ENCODE measurements at places on chromosomes 1 and 21.
A peak's percentile ranks its signal among the peaks of the same experiment; 100 is the strongest.

- ATAC-seq, result no peak
Measured at GRCh38 chr1:56355918-56356317, 223.4 kb downstream of the PLPP3 start.

- ATAC-seq, result no peak
Measured at GRCh38 chr21:26168371-26168770, 2.2 kb downstream of the APP start.

DNA sequence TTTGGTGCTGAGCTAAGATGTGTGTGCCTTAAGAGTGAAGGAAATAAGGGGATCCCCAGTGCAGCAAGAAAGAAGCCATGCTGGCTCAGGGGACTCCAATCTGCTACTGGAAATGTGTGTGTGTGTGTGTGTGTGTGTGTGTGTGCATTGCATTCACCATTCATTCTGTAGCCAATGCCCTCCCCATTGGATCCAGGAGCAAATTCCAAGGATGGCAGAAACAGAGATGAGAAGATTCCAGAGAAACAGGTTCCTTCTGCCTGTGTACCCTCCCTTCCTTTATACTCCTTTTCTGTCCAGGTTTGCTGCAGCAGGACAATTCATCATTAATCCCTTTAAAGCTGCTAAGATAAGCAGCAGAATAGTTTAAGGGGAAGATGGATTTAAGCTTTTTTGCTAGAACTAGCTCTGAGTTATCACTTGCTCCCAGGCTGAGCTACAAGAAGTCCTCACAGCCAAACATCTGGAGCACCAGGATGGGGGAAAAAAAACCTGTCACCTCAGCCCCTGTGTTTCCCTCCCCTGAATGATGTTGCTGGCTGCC lies 3.2 kb downstream of the SLC6A17 start:
- ATAC-seq, result no peak

- ATAC-seq, result no peak
Measured at GRCh38 chr1:178536329-178536728, 23.4 kb downstream of the TEX35 start.

- no peak for ATAC-seq
Measured at GRCh38 chr1:225697428-225697827, 44.5 kb upstream of the ENAH start.

DNA sequence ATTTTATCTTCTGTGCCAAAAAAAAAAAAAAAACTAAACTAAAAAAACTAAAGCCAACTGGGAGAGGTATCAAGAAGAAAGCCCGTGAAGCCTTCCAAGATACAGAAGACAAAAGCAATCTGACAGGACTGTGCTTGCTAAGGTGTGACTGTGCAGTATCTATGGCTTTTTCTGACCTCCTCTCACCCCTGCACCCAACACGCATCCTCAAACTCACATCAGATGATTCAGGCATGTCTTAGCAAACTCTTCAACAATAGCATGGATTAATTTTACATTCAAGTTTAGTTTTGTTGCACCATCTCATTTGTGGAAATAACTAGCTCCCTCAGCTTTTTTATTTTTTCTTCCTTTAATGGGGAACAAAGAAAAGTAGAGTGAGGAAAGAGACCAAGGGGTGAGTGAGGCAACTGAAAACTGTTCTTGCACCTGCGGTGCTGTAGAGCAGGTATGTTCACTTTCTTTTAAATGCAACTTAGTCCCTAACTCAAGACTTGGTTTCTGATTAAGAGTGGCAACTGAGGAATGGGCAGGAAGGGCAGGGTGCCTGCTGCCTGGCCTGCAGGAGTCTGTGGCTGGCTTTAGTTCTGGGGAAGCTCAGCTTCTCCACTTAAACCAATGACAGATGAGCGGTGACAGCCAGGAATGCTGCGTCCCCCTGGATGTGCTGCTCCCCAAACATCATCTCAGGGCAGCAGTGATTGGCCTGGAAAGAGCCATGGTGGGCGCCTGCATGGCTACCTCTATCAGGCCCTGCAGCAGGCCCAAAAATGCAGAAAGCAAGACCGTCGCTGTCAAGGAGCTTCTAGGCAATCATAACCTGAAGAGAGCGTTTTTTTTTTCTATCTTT lies 71.3 kb upstream of the LRRC8B start:
- ATAC-seq, result no peak

DNA sequence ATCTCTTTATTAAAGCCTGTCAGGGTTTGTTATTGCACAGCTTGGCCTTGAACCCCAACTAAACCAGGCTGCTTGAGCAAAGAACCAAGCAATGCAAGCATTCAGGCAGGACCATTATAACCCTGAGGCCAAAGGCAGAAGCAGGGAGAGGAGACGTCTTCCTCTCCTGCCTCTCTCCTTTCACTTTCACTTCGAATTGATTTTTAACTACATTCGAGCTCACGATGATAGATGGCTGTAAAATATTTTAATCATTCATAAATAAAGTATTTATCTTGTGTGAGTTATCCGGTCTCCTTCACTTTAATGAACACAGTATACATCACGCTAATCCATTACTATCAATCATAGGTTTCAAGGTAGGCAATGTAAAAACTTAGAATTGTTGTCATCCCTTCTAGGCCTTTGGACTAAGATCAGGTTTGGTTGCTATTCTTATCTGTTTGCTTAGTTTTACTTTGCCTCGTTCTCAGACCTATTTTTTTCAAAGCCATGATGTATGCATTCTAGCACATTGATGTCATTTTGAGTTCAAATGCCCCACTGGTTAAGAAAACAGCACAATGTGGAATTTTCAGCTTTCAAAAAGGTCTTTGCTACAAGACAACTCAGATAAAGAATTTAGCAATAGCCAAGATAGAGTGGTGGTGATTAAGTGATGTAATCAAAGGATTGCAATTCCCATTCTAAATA lies 480.2 kb upstream of the RUNX1 start:
- ATAC-seq, result peak; percentile 68

DNA sequence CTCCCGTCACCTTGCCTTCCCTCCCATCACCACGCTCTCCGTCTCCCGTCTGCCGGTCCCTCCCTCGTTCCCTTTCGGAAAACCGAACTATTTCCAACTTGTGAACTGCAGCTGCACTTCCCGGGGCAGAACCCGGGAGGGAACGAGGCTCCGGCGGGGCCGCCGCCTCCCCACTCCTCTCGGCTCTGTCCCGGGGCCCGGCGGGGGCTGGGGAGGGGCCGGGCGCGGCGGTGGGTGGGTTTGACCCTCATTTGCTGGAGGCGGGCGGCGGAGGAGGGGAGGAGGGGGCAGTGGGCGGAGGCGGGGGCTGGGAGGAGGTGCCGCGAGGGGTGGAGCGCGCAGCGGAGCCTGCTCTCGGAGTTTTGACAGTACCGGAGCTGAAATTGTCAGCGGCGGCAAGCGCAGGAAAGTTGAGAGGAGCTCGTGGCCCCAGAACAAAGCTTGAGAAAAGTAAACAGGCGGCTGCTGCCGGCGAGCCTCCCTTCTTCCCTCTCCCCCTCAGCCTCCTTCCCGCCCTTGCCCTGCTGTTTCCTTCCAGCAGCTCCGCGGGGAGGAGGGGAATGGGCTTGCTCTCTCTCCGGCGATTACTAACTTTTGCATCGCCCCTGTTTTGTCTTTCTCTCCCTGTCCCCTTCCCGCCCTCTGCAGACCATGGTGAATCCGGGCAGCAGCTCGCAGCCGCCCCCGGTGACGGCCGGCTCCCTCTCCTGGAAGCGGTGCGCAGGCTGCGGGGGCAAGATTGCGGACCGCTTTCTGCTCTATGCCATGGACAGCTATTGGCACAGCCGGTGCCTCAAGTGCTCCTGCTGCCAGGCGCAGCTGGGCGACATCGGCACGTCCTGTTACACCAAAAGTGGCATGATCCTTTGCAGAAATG lies 2.9 kb downstream of the LMO4 start:
- ATAC-seq, result peak; percentile 29

DNA sequence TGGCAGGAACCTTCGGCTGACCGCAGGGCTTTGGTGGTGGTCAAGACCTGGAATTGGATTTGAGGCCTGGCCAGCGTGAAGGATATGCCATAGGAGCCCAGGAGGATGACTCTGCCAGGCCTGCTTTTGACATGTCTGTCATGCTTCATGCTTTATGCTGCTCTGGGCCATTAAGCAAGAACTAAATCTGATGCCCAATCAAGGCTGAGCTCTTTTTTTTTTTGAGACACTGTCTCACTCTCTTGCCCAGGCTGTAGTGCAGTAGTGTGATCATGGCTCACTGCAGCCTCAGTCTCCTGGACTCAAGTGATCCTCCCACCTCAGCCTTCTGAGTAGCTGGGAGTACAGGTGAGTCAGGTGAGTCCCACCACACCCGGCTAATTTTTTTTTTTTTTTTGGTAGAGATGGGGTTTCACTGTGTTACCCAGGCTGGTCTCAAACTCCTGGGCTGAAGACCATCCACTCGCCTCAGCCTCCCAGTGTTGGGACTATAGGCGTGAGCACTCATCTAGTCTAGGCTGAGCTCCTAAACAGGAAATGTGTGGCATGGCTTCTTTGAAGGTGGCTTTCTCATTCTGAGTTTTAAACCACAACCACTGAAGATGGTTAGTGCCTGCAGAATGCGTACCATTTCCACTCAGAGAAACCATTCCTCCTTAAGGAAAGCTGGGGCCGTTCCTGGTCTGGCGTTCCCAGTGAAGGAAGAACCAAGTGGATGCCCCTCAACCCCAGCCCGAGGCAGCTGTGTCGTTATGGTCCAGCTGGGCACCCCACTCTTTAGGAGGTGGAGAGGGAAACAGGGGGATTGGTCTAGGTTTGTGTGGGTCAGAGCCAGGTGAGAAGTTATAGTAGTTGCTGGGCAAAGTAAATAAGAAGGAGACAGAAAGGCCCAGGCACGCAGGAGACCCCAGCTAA lies 34.2 kb upstream of the ATP5PO start:
- no peak for ATAC-seq

- ATAC-seq, result no peak
Measured at GRCh38 chr21:34865400-34866241, 183.5 kb downstream of the RUNX1 start.

DNA sequence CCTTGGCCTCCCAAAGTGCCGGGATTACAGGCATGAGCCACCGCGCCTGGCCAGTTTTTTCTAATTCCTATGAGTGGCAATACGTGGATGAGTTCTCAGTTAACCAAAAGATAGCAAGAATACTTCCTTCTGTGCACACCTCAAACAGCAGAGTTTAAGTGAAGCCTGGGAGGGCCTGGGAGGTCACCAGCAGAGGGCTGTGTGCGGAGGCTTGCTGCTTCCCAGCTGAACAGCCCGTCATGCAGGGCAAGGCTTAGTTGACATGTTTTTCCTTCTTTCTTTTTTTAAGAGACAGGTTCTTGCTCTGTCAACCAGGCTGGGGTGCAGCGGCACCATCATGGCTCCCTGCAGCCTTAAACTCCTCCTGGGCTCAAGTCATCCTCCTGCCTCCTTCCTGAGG lies 17.8 kb downstream of the GNG4 start:
- peak; percentile 8 for ATAC-seq

DNA sequence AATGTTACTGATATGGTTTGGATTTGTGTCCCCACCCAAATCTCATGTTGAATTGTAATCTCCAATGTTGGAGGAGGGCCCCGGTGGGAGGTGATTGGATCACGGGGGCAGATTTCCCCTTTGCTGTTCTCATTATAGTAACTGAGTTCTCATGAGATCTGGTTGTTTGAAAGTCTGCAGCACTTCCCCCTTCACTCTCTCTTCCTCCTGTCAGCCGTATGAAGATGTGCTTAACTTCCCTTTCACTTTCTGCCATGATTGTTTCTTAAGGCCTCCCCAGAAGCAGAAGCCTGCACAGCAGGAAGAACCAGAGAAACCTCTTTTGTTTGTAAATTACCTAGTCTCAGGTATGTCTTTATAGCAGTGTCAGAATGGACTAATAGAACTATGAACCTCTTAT lies 28.4 kb downstream of the TRIM33 start:
- no peak for ATAC-seq

- ATAC-seq, result no peak
Measured at GRCh38 chr21:18646116-18646515, 242.5 kb upstream of the TMPRSS15 start.

DNA sequence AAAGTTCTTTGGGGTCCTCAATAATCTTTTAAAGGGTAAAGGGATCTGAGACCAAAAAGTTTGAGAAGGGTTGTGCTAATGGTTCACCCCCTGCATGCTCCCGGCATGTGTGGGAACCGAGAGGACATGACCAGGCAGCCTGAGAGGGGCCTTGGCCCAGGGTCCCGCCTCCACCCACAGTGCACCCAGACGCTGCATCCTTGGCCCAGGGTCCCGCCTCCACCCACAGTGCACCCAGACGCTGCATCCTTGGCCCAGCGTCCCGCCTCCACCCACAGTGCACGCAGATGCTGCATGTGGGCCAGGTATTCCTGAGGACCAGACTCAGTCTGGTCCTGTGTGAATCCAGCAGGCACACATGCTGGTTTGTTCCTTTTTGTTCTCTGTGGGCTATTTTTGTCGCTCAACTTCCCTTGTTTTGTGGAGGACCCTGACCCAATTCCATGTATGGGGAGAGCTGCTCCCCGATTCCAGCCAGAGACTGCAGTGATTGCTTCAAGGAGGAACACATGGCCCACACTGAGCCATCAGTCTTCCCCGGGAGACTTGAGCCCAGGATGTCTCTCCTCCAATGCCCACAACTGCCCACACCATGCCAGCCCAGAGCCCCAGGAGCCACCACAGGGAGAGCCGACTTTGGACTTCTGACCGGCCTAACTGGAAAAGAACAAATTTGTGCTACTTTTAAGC lies 3.5 kb downstream of the NPHP4 start:
- ATAC-seq, result no peak

Measured in SK-N-SH treated with all-trans-retinoic acid at 6 μM for 48 hours (cell line).